ENCODE measurements at places on chromosomes 6 and 20.

DNA sequence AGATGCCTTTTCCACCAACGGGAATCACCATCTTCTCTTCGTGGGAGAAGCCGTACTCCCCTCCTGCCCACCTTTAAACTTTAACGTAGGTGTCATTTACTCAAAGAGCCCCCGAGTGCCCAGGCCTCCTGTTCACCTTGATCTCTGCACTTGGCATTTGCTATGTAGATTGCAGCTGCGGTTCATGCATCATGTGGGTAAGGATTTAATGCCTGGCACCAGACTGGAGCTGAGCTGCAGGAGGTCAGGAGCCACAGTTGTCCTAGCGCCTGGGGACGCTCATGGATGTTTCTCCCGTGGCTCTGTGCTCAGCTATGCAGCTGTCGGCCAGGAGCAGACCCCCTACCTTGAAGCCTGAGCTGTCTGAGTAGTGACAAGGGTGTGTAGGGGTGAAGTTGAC is 133.7 kb downstream of the CDH4 start:
- no peak for DNase-seq
- no peaks in the 10 kb centered on the region for H3K36me3 ChIP-seq
- no peaks in the 10 kb centered on the region for H3K27me3 ChIP-seq

DNA sequence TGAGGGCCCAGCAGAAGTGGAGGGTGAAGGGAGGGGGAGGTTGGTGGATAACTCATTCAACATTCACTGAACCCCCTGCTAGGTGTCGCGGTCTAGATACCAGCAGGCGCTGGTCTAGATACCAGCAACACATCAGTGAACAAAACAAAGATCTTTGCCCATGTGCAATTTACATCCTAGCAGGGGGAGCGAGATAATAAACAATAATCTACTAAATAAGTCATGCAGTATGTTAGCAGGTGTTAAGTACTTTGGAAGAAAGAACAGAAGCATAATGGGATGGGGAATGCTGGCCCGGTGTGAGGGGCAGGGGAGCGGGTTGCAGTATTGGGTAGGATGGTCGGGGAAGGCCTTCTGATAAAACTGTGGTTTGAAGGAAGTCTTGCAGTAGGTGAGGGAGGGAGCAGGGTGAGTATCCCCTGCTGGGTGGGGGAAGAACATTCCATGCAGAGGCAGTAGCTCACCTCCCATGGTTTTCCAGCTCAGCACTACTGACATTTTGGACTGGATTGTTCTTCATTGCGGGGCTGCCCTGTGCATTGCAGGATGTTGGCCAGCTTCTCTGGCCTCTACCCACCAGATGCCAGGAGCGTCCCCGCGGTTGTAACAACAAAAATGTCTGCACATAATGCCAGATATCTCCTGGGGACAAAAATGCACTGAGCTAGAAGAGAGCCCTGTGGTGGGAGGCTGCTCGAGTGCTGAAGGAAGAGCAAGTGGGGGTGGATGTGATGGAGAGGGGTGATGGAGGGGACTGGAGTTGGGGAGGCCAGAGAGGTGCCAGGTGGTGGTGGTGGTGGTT is 117.3 kb downstream of the TOX2 start:
- no peak overlapping the region for H3K27ac ChIP-seq
- H3K4me3 ChIP-seq, result no peak overlapping the region
- DNase-seq, result no peak
- no peaks in the 10 kb centered on the region for H3K27me3 ChIP-seq

DNA sequence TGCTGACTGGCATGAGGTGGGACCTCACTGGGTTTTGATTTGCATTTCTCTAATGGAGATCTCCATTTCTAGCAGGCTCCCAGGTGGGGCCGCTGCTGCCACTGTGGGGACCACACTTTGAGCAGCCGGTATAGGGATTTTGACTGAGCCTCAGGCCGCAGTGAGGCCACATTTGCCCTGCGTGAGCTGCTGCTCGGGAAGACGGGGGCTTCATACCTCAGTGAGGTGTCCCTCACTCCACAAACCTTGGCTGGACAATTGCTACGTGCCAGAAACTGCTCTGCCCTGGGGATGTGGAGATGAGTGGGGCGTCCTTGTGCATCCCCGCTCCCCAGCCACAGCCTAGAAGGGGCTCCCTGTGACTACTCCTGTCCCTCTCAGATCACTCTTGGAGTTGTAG is 134.3 kb downstream of the ANKRD60 start:
- H3K27me3 ChIP-seq, result peaks cover 6% of the 10 kb centered on the region
- H3K36me3 ChIP-seq, result no peaks in the 10 kb centered on the region
- no peaks in the 10 kb centered on the region for H3K4me1 ChIP-seq

DNA sequence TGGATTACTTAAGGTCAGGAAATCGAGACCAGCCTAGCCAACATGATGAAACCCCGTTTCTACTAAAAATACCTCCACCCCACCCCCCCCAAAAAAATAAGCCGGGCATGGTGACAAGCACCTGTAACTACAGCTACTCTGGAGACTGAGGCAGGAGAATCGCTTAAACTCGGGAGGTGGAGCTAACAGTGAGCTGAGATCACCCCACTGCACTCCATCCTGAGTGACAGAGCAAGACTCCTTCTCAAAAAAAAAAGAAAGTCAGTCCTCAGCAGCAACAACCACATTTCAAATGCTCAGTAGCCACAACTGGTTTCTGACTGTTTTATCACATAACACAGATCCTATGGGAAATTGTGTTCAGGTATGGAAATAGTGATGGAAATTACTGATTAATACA is 135.3 kb downstream of the HFE start:
- H3K27ac ChIP-seq, result peak overlapping the region; percentile 96
- no peaks in the 10 kb centered on the region for H3K27me3 ChIP-seq
- no peak for DNase-seq
- H3K4me1 ChIP-seq, result peaks cover 22% of the 10 kb centered on the region

- no peak for DNase-seq
- 0 out of 2 replicates have a peak, but pooled peaks cover 3% of the 10 kb centered on the region for H3K27me3 ChIP-seq
- no peaks in the 10 kb centered on the region for H3K36me3 ChIP-seq
- H3K27ac ChIP-seq, result no peak overlapping the region
Observed at GRCh38 chr20:57879779-57880570, 170.2 kb upstream of the PMEPA1 start.

DNA sequence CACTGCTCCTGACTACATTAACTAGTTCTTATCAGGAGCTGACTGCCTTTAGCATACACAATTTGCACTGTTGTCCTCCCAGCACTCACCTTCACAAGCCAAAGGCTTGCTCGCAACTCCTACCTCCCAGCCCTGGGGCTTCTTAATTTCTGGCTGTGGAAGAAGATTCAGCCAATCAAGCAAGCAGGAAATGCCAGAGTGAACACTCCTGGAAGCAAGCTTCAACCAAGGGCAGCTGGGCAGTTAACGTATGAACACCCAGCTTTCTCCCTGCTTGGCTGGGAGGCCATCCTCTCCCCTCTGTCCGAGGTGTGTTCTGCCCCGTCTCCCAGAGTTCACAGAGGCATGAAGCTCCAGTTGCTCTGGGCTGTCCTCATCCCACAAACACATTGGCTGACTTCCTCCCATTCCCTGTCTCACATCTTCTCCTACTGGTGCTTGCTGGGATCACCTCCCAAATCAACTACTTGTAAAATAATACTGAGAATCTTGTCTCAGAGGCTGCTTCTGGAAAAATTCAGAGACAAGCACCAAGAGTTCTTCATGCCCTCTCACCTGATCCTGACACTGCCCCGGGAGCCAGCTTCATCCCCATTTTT is 15.3 kb upstream of the SRSF6 start:
- DNase-seq, result no peak
- no peaks in the 10 kb centered on the region for H3K36me3 ChIP-seq
- H3K4me1 ChIP-seq, result peaks cover 5% of the 10 kb centered on the region
- H3K27ac ChIP-seq, result no peak overlapping the region
- H3K4me3 ChIP-seq, result no peak overlapping the region

GRCh38 chr20:9743871-9744270 is 95.0 kb downstream of the PAK5 start:
- no peaks in the 10 kb centered on the region for H3K27me3 ChIP-seq
- H3K36me3 ChIP-seq, result no peaks in the 10 kb centered on the region
- no peak overlapping the region for H3K4me3 ChIP-seq
- no peak for DNase-seq

DNA sequence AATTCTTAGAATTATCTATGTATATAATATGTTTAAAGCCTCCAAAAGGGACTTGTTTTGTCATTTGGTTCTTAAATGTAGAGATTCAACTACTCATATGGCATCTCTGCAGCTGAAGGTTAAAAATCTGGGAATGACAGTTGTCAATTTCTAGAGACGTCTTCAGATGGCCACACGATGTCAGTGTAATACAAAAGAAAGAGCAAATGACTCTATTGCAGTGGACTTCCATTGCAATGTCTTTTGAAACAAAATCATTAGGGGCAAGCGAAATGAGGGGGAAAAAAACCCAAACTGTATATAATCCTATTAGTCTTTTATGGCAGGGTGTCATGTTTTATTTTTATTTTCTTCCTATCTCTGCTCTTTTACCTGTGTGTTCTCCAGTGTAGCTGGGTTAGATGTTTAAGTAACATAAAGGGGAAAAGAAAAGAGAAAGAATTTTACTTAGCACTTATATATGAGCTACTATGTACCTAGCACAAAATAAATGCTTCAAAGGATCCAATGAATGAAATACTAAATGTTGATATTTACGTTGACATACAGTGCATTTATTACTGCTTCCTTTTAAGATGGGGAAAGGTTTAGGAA is 26.2 kb downstream of the CCN2 start:
- DNase-seq, result no peak
- H3K36me3 ChIP-seq, result no peaks in the 10 kb centered on the region
- H3K27me3 ChIP-seq, result no peaks in the 10 kb centered on the region
- H3K4me3 ChIP-seq, result no peak overlapping the region

- no peaks in the 10 kb centered on the region for H3K27me3 ChIP-seq
- H3K4me3 ChIP-seq, result peak overlapping the region; percentile 49
- H3K4me1 ChIP-seq, result no peaks in the 10 kb centered on the region
- peak; percentile 12 for DNase-seq
- H3K36me3 ChIP-seq, result no peaks in the 10 kb centered on the region
- H3K27ac ChIP-seq, result 0 out of 2 replicates have a peak overlapping the region, but pooled peaks have one; percentile 20
Observed at GRCh38 chr20:58236612-58237317, 8.3 kb upstream of the ANKRD60 start.

DNA sequence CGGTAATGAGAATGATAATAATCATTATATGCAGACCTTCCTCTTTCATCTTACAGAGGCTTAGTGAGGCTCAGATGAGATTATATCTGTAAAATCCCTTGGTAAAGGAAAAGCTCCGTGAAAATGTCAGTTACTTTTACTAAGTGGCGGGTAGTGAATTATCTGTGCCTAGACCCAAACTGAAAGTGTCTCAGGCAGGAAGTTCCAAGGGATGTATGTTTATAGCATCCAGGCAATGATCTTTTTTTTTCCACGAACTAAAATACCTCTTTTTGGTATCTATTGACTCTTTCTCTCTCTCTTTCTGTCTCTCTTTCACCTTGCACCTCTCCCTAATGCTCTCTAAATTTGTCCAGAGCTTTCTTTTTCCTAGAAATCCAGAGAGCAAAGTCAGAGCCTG is 5.0 kb downstream of the TCF21 start:
- H3K27ac ChIP-seq, result no peak overlapping the region
- DNase-seq, result no peak
- H3K36me3 ChIP-seq, result no peaks in the 10 kb centered on the region
- no peaks in the 10 kb centered on the region for H3K4me1 ChIP-seq
- H3K27me3 ChIP-seq, result peaks cover 36% of the 10 kb centered on the region

GRCh38 chr6:84825461-84825860 is 61.1 kb upstream of the TBX18 start:
- H3K4me1 ChIP-seq, result no peaks in the 10 kb centered on the region
- no peaks in the 10 kb centered on the region for H3K36me3 ChIP-seq
- no peaks in the 10 kb centered on the region for H3K27me3 ChIP-seq
- DNase-seq, result no peak
- no peak overlapping the region for H3K4me3 ChIP-seq

DNA sequence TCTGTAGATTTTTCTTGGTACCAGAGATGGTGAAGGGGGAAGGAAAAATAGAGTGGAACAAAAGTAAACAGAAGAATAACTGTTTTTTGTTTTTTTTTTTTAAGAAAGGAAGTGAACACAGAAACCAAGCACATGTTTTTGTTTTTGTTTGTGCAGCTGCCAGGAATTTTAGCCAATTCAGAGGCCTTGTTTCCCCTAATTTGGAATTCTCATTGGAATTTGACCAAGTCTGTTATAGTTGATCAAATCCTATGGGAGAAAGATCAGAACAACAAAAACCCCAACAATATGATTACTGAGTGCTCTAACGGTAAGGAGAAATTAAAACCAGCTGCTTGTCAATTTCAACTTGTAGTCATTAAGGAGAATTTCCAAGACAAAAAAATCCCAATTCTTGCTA is 18.2 kb upstream of the IL22RA2 start:
- peaks cover 4% of the 10 kb centered on the region for H3K4me1 ChIP-seq
- H3K27me3 ChIP-seq, result no peaks in the 10 kb centered on the region
- DNase-seq, result no peak
- H3K36me3 ChIP-seq, result no peaks in the 10 kb centered on the region
- H3K27ac ChIP-seq, result no peak overlapping the region
- no peak overlapping the region for H3K4me3 ChIP-seq

DNA sequence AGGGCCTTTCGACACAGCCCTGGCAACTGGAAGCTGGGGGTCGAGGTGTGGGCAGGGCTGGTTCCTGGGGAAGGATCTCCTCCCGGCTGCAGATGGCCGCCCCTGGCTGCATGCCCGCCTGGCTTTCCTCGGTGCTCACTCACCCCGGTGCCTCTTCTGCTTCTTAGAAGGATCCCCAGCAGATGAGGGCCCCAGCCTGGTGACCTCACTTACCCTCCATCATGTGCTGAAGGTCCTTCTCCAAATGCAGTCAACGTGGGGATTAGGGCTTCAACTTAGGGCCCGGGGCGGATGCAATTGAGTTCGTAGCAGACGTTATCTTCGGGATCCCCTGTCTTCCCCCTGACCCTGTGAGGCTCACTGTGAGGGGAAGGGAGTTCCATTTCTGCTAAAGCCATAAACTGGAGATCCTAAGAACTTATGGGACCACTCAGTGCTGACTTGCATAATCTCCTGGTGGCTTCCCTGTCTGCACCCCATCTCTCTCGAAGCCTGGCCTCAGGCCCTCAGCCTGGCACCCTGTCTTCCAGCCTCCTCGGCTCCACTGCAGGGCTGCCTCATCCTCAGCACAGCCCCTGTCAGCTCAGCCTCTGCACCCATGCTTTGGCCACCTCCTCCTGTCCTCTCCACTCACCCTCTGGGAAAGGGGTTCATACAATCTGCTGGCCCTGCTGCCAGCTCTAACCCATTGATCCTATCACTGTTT is 92.6 kb downstream of the THBS2 start:
- no peaks in the 10 kb centered on the region for H3K4me1 ChIP-seq
- H3K27me3 ChIP-seq, result no peaks in the 10 kb centered on the region
- no peak overlapping the region for H3K27ac ChIP-seq
- no peak for DNase-seq
- no peak overlapping the region for H3K4me3 ChIP-seq
- H3K36me3 ChIP-seq, result no peaks in the 10 kb centered on the region

GRCh38 chr6:85420551-85420950 is 29.3 kb upstream of the NT5E start:
- H3K27me3 ChIP-seq, result no peaks in the 10 kb centered on the region
- H3K36me3 ChIP-seq, result no peaks in the 10 kb centered on the region
- H3K4me3 ChIP-seq, result no peak overlapping the region
- peaks cover 9% of the 10 kb centered on the region for H3K4me1 ChIP-seq
- no peak overlapping the region for H3K27ac ChIP-seq

All from GM12878 (cell line).